ENCODE measurements at places on chromosomes 1 and 21.
A peak's percentile ranks its signal among the peaks of the same experiment; 100 is the strongest.

GRCh38 chr1:174074757-174075156, 52.6 kb upstream of the RC3H1 start:
- H3K36me3 ChIP-seq: no peaks in the 10 kb centered on the region
- H3K4me1 ChIP-seq: peaks cover 26% of the 10 kb centered on the region
- H3K4me3 ChIP-seq: no peak overlapping the region
- no peak overlapping the region for H3K27ac ChIP-seq
- peaks cover 2% of the 10 kb centered on the region for H3K27me3 ChIP-seq

GRCh38 chr1:183251959-183252450, 65.9 kb downstream of the LAMC2 start:
- no peak overlapping the region for H3K4me3 ChIP-seq
- peaks cover 63% of the 10 kb centered on the region for H3K36me3 ChIP-seq
- H3K27ac ChIP-seq: no peak overlapping the region
- no peak for DNase-seq
- peaks cover 15% of the 10 kb centered on the region for H3K4me1 ChIP-seq
- peaks cover 8% of the 10 kb centered on the region for H3K27me3 ChIP-seq

GRCh38 chr1:33743221-33743998, 120.5 kb upstream of the HMGB4 start:
- no peaks in the 10 kb centered on the region for H3K4me1 ChIP-seq
- DNase-seq: no peak
- no peak overlapping the region for H3K4me3 ChIP-seq
- H3K27me3 ChIP-seq: peaks cover 6% of the 10 kb centered on the region
- no peak overlapping the region for H3K27ac ChIP-seq

DNA sequence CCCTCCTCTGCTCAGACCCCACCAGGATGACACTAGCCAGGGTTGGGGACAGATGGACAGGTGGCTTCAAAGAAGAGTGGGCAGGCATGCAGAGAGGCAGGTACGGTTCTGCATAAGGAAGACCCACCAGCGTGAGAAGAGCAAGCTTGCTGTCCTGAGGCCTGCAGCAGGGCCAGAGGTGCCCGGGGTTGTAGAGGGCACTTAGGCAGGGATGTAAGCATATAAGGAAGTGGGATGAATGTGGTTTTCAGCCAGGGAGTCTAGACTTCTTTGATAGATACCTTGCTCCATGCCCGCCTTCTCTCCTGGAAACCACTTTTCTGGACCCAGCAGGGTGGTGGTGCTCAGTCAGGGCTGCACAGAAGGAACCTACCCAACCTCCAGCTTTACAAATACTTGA, 1.4 kb downstream of the TTC39A start:
- H3K36me3 ChIP-seq: no peaks in the 10 kb centered on the region
- DNase-seq: no peak
- no peak overlapping the region for H3K27ac ChIP-seq
- peaks cover 22% of the 10 kb centered on the region for H3K27me3 ChIP-seq
- H3K4me3 ChIP-seq: peak overlapping the region; percentile 66

DNA sequence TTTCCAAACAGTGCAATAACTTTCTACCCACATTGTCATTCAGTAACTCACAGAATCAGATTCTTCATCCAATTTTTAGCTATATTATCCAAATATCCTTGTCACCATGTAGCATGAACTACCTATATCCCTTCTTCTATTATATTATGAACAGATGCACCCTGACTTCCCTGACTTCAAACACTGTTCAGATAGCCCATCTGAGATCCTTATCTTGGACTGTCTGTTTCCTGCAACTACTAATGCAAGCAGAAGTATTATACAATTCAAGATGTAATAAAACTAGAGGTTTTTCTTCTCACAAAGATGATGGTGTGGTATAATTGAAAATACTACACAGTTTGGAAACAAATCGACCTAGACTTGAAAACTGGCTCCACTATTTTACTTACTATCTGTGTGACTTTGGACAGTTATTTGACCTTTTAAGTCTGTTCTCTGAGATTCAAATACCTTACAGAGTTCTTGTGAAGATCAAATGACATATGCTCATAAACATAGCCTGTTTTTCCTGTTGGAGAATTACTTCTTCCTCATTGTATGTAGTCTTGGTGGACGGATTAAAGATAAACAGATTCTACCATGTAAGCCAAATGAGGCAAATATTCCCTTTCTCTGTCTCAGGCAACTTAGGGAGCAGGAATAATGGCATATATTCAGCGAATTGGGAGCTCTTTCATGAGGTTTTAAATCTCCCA, 407.9 kb upstream of the ZRANB2 start:
- H3K27me3 ChIP-seq: no peaks in the 10 kb centered on the region
- DNase-seq: no peak
- no peak overlapping the region for H3K4me3 ChIP-seq
- H3K36me3 ChIP-seq: no peaks in the 10 kb centered on the region

DNA sequence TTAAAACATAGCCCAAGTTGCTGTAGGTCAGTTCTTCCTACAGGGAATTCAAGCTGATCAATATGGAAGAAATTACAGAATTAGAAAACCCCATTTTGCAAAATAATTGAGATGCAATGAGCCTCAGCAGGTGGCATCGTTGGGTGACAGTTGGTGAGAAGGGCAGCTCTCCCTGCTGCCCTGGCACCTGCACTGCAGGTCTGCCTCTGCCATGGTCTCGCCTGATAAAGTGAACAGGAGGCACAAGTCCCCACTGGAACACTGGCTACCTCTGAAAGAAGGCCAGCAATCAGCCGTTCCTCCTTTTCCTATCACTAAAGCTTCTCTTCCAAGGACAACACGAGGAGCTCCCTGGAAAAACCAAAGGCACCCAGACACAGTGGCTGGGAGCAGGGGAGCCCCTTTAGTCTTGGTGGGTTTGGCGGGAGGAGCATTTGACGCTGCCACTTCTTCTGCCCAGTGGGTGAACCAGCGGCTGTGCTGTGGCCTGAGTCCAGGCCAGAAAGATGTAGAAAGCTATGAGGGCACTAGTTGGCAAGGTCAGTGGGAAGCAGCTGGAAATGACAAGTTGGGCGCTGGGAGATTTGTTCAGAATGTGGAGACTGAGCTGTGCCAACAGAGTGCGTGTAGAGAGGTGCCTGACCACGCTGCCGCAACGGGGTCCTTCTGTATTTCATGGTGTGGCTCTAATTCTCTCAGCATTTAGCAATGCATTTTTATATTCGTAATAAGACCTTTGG, 93.1 kb downstream of the RIPK4 start:
- H3K27ac ChIP-seq: no peak overlapping the region
- no peaks in the 10 kb centered on the region for H3K36me3 ChIP-seq
- peaks cover 15% of the 10 kb centered on the region for H3K4me1 ChIP-seq
- peaks cover 5% of the 10 kb centered on the region for H3K27me3 ChIP-seq
- no peak for DNase-seq

GRCh38 chr1:150981805-150982712, at the start of gene ANXA9:
Gene ANXA9, plus strand, starts transcription at chr1:150982292. Its CDS starts 814 bp downstream, at chr1:150983106.
- peaks cover 73% of the 10 kb centered on the region for H3K4me1 ChIP-seq
- H3K36me3 ChIP-seq: no peaks in the 10 kb centered on the region
- DNase-seq: no peak
- peak within 1 kb of the TSS; percentile 72 for H3K27ac ChIP-seq
- H3K27me3 ChIP-seq: peaks cover 4% of the 10 kb centered on the region

- H3K36me3 ChIP-seq: no peaks in the 10 kb centered on the region
- DNase-seq: no peak
- no peak overlapping the region for H3K27ac ChIP-seq
- H3K27me3 ChIP-seq: peaks cover 11% of the 10 kb centered on the region
- H3K4me1 ChIP-seq: peaks cover 52% of the 10 kb centered on the region
Observed at GRCh38 chr1:14897080-14897449, 256.5 kb upstream of the TMEM51 start.

DNA sequence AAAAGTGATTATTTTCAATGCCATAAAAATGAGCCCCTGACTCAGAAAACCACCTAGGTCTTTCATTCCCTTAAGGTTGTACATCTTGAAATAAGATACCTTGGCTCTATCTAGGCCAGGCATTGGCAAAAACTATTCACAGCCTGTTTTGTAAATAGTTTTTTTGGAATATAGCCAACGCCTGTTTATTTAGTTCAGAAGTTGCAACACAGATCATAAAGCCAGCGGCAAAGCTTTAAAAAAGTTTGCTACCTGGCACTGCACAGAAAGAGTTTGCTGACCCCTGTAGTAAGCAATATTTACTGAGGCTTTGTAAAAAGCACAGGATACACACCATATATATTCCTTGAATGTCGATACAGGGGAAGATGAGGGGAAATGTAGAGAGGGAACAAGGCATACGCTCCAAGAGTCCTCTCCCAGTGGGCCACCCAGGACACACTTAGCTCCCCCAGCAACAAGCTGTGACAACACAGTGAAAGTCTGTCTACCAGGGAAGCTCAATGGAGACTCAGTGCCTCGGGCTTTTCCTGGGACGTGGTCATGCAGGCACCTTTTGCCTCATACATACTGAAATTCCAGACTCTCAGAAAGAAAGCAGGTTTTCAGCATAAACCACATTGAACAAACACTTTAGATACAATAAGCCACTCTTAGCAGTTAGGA, 20.5 kb downstream of the TARBP1 start:
- no peak overlapping the region for H3K4me3 ChIP-seq
- H3K27me3 ChIP-seq: no peaks in the 10 kb centered on the region
- H3K4me1 ChIP-seq: no peaks in the 10 kb centered on the region
- peaks cover 75% of the 10 kb centered on the region for H3K36me3 ChIP-seq

DNA sequence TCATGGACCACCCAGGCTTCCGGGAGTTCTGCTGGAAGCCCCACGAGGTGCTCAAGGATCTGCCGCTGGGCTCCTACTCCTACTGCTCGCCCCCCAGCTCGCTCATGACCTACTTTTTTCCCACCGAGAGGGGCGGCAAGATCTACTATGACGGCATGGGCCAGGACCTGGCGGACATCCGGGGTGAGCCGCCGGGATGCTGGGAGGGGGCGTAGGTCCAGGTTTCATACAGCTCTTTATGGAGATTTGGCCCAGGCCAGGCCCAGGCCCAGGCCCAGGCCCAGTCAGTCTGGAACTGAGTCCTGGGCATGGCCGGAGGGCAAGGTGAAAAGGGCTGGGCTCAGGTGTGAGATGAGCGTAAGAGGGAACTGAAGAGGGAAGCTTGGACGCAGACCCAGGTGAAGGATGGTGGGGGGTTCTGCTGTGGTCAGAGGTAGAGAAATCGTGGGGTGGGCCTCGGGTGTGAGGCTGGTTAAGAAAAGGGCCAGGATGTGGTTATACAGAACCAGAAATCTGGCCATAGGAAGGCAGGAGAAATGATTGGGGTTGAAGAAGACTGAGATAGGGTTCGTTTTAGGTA, 23.0 kb downstream of the DISP3 start:
- H3K27me3 ChIP-seq: peaks cover 33% of the 10 kb centered on the region
- peaks cover 6% of the 10 kb centered on the region for H3K4me1 ChIP-seq

DNA sequence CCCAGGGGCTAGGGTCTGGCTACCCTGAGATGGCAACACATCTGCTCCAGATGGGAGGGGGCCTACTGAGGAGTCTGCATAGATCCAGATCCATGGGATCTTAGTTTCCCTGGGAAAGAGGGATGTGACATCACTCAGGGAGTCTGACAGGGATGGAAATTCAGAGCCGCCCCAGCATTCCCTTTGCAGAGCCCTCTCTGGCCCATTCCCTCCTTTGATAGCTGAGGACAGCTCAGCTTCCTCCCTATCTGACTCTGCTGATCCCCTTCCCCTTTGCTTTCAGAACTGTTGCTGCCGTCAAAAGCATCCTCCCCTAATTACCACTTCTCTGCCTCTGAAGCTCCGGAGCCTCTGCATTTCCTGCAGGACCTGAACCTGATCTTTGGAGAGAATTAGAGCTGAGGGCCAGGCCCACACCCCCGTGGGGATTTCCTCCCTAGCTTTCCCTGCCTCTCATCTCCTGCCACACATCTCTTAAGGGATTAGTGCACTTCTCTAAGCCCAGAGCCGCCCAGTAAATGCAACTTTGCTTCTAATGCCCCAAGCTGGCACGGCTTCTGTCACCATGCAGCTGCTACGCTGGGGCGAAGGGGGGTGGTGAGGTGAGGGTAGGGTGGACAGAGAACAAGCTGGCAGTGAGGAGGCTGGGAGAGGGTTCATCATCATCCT, 9.5 kb upstream of the ASCL5 start:
- H3K27ac ChIP-seq: peak overlapping the region; percentile 88
- H3K4me1 ChIP-seq: peaks cover 11% of the 10 kb centered on the region
- peaks cover 55% of the 10 kb centered on the region for H3K36me3 ChIP-seq

GRCh38 chr21:15309721-15310120, 244.9 kb upstream of the NRIP1 start:
- no peak for DNase-seq
- peaks cover 2% of the 10 kb centered on the region for H3K27me3 ChIP-seq
- H3K4me3 ChIP-seq: no peak overlapping the region
- H3K36me3 ChIP-seq: peaks cover 5% of the 10 kb centered on the region
- no peak overlapping the region for H3K27ac ChIP-seq

DNA sequence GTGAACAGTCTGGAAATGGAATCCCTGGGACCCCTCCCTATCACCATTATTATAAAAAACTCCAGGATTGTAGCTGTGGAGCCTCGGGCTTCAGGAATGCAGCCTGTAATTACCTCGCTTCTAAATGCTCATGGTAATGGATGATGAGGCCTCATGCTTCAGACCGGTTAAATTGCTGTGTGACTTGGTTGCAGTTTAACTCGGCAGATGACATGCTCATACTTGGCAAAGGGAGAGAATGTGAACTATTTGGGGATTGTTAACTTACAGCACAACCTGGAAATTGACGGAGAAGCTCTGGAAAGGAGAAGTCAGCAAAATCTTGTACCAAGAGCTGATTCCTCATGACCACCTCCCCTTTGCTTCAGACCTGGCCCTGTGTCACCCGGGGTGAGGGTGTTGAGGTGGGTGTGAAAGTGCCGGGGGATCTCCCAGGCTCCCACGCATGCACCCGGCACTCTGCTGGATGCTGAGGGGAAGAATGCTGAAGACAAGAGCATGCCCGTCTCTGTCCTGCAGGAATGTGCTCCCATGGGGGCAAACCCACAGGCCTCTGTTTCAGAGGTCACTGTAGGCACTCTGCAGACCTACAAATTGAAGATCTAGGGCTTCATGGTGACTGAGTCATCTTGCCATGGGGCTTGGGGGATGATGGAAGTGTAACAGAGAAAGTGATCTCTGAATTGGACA, 364.8 kb downstream of the RPS6KC1 start:
- H3K27me3 ChIP-seq: peaks cover 18% of the 10 kb centered on the region
- H3K27ac ChIP-seq: peak overlapping the region; percentile 72
- H3K4me1 ChIP-seq: peaks cover 14% of the 10 kb centered on the region

DNA sequence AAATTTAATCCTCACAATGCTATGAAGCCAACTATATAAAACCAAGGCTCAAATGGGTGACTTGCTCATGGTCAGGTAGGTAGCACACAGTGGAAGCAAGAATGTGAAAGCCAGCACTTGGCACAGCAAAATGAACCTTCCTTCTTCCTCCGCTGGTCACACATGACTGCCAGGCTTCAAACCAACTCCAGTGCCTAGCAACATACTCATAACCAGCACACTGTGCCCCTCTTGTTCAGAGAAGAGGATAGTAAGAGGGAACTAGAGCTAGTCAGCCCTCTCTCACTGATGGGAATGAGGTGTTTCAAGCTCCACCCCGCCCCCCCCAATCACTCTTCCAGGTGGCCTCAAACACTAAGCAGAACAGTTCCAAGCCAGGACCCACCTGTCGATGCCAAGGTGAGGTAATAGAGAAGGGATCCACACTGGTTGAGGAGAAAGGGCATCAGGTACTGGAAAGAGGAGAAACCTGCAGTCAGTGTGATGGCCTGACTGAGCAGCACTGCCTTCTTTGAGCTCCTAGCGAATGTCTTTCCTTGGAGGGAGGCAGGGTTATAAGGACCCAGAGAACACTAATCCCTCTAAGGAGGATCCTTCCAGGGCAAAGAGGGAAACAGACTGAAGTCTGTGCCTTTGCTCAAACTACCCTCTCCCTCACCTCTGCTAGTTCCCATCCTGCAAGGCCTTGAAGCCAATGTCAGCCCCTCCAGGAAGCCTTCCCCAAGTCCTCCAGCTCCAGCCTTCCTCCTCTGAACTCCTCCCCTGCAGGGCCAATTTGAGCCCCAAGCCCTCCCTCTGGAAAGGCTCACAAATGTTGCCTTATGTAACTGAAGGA, 1.2 kb downstream of the TMEM234 start:
- H3K4me3 ChIP-seq: peak overlapping the region; percentile 96
- H3K36me3 ChIP-seq: peaks cover 32% of the 10 kb centered on the region
- DNase-seq: no peak
- H3K27me3 ChIP-seq: no peaks in the 10 kb centered on the region
- peaks cover 48% of the 10 kb centered on the region for H3K4me1 ChIP-seq
- peak overlapping the region; percentile 95 for H3K27ac ChIP-seq
